ENCODE measurements at places on chromosomes 1 and 21.
A peak's percentile ranks its signal among the peaks of the same experiment; 100 is the strongest.

DNA sequence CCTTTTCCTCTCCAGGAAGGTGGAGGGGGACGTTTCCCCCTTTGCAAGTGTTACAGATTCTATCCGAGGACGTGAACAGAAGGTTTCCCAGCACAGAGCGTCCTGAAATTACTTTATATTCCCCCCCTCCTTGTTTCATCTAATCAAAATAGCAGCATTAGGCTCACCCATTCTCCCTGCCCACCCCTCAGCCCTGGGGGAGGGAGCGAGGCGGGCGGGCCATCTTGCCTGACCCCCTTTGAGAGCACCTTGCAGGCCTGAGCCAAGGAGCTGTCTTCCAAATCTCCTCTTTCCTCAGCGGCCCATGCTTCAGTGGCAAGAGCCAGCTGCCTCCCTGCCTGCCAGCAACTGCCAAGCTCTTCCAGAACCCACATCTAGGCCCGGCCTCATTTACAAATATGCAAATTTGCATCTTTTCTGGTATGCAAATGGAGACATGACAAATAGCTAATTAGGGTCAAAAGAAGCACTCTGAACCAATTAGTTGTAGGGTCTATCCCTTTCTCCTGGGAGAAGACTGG lies 69.1 kb upstream of the POU3F1 start:
- no peak for DNase-seq

- DNase-seq: no peak
Observed at GRCh38 chr1:245578771-245579170, 424.0 kb downstream of the KIF26B start.

DNA sequence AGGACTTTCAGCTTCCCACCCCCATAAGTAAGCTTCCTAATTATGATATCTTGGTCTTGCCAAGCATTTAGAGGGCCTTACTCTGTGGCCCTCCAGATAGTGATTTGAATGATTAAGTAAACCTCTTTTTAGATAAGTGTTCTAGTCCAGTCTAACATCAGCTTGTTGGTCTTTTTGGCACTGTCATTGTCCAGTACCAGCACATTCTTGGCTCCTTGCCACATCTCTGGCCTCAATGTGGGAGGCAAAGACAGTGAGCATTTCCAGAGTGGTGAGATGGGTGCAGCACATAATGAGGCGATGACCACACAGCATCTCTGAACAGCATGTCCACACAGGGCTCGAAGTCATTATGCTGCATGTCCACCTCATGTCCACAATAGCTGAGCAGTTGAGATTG lies 6.1 kb downstream of the CAPZA1 start:
- DNase-seq: no peak

DNA sequence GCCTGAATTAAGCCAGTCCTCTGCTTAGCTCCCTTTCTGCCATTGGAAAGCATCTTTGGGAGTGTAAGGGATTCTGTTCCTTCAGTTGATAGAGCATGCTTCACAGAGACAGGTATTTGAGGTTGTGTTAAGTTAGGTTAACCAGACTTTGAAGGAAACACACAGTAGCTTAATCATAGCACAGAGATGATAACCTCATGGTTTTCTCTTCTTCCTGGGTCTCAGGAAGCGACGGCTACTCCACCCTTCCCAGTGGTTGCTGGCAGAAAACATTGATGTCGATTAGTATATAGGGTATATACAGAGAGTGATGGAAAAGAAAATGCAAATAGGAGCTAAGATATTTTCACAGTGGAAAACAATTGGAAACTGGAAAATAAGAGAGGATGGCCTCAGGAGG lies 42.0 kb downstream of the S1PR1 start:
- peak; percentile 42 for DNase-seq

DNA sequence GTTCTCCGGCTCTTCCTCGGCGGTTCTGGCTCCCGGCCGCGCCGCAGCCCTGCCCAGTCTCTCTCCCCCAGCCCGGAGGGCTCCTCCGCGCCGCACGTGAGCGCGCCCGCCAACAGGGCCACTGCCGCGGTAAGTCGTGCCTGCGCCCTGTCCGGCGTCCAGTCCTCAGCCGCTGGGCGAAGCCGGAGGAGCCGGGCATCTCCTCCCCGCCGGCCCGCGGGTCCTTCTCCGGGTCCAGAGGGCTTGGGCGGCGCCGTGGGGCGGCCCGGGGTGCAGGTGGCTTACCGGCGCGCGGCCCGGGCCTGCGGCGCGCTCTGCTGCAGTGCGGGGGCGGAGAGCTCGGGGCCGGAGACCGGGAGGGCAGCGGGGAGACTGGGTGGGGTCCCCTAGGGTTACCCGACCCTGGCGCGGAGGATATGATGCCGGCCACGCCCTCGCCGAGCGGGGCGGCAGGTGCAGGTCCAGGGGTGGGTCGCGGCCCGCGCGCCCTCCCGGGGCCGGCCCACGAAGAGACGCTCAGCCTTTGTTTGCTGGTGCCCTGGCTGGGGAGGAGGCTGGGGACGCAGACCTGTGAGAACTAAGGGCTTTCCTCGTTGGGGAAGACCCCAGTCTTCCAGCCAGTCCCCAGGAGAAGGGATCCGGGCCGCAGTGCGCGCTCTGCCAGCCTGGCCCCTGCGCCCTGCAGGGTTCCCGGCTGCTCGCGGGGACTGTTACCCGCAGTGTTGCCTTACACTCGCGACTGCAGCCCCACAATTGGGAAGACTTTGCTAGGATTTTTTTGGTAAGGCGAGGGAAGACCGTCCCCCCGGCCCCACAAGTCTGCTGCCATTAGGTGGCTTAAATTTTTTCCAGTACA lies at the start of gene DOP1B:
TSS of gene DOP1B (plus strand) at position 10 of the 856 bp plus-strand sequence. CDS start 7,910 bp downstream, outside the sequence.
- DNase-seq: no peak

DNA sequence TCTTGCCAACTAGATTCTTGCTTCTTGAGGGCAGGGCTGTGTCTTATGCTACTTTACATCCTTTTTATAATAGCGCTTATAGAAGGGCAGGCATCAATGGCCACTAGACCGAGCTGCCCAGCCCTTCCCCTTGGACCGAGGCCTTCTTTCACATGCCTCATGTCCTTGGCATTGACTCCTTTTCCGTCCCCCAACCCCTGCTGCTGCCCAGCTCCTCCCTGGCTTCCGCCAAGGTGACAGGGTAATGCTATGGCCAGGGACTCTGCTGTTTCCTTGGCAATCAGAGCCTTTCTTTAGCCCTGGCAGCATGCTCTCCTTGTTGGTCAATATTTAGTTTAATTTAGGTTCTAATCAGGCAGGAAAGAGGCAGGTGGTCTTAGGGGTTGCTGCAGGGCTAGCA lies 48.2 kb downstream of the DDX20 start:
- no peak for DNase-seq

GRCh38 chr1:81606656-81607055 lies 194.1 kb upstream of the ADGRL2 start:
- DNase-seq: no peak

- DNase-seq: no peak
Observed at GRCh38 chr1:74508449-74508848, 4.0 kb downstream of the LRRC53 start.

DNA sequence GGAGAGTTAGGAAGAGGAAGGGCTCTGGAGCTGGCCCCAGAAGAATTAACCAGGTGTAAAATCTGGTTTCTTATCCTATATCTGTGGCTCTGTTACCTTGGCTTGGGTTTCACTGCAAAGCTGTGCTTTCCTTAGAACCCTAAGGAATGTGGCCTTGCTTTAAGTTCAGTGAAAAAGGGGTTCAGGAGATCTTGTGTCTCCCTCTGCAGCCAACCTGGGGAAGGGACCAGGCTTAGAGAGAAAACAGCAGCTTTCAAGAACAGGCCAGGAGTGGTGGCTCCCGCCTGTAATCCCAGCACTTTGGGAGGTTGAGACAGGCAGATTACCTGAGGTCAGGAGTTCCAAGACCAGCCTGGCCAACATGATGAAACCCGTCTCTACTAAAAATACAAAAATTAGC lies 16.1 kb upstream of the MYCL start:
- no peak for DNase-seq

DNA sequence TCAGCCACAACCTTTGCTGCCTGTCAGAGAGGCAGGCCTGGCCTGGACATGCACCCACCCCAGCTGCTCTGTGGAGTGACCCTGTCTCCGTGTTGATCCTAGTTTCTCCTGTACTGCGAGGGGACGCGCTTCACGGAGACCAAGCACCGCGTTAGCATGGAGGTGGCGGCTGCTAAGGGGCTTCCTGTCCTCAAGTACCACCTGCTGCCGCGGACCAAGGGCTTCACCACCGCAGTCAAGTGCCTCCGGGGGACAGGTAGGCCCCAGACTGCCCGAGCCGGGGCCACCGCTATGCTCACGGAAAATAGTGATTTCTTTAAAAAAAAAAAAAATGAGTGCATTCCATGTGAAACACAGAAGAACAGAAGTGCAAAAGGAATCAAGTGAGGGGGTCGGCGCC lies 41.6 kb upstream of the TRAPPC10 start:
- DNase-seq: no peak

DNA sequence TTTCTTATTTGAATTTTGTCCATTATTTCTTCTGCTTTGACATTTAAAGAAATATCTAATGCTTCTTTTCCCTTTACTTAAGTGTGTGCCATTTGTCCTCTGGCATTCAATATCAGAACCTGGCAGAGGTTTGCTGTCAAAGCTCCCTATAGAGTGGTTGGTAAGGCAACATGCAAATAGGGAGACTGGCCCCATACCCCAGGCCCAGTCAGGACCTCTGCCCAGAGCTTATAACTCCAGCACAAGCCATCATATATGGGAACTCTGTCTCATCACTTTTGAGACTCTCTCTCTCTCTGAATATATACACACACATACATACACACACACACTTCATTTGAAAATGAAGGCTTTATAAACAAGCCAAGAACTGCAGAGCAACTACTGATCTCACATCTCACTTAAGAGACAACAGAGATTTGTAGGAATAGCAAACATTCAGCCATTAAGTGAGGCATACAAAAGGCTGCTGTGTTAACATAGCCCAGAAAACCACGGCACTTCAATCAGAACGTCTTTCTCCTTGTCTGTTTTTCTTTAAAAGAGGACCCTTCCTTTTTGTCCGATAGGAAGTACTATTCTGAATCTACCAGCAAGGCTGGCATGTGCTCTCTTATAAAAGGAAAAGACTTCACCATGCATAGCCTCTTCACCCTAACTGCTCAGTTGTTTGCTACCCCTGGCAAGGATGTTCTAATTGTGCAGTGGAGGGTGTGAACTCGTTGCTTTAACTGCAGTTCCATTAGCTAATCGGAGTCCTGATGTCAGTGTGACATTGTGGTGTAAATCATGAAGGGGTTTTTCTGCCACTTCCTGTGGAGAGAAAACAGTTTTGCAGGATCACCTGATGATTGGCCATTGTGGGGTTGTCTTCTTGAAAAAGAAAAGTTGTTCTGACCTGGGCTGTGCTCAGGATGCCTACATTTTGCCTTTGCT lies 101.7 kb downstream of the NR5A2 start:
- DNase-seq: peak; percentile 51

- DNase-seq: no peak
Observed at GRCh38 chr1:245306020-245306419, 151.2 kb downstream of the KIF26B start.

DNA sequence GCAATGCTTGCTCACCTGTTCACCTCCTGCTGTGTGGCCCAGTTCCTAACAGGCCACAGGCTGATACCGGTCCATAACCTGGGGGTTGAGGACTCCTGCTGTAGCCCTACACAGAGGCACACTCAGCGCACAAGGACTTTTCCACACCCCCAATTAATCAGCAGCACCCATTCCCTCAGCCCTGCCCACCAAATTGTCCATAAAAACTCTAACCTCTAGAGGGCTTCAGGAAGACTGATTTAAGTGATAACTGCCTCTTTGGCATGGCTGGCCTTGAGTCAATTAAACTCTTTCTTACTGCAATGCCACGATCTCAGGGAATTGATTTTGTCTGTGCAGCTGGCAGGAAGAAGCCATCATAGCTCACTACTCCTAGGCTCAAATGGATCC lies 71.3 kb upstream of the MUTYH start:
- no peak for DNase-seq

DNA sequence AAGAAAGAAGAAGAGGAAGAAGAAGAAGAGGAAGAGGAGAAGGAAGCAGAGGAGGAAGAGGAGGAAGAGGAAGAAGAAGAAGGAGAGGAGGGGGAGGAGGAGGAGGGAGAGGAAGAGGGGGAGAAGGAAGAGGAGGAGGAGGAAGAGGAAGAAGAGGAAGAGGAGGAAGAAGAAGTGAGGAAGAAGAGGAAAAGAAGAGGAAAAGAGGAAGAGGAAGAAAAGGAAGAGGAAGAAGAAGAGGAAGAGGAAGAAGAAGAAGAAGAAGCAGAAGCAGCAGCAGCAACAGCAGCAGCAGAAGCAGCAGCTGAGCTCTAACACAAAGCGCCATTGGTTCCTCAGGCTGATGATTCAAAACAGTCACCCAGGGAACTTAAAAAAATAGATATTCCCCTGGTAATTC lies 34.0 kb downstream of the DNAI4 start:
- no peak for DNase-seq

DNA sequence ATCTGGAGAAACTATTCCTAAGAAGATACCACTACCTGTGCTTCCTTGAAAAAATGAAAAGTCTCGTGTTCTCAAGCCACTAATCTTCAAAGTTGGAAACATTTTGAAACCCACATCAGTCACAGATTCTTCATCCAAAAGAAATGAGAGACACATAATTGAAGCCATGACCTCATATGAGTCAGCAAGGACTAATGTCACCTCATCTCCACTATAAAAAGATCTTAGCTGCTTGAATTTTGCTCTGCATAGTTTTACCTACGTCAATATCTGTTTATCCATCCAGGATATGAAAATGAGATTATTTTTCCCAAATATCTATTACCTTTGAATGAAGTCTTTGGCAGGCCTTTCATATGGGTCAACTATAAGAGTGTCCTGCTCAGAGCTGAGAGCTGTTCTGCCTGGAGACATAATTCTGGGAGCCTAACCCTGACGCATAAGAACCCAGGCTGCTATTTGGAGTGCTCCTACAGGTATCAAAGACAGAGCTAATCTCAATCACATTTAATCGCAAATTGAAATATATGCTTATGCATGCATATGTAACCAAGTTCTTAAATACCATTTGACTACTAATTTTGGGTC lies 312.5 kb upstream of the PKN2 start:
- no peak for DNase-seq

GRCh38 chr1:58331156-58331555 lies 215.4 kb downstream of the OMA1 start:
- no peak for DNase-seq

- DNase-seq: no peak
Observed at GRCh38 chr1:209728466-209728865, 23.8 kb downstream of the HSD11B1 start.

GRCh38 chr1:104266612-104267011 lies 516.9 kb downstream of the AMY1C start:
- no peak for DNase-seq

- DNase-seq: no peak
Observed at GRCh38 chr1:75969550-75969949, 37.3 kb upstream of the ASB17 start.

DNA sequence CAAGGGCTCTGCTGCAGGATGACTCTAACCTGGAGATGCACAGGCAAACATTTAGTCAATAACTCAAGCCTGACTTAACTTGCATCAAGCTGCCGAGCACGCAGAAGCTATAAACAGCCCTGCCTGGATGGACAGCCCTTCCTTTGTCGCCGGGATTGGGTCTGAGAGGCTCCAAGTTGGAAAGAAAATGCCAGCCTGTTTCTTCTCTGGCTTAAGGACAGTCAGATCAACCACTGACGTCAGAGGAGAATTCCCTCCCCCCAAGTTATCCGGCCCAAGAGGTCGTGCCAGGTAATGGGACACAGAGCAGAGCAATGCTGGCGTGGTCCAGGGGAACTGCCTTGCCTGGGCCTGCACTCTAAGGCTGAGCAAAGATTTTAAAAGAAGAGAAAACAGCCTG lies 27.1 kb upstream of the LRRC38 start:
- no peak for DNase-seq
